Stimulated activated CD4-positive, alpha-beta T cell treated with anti-CD3 and anti-CD28 coated beads, Interleukin-15, amount 100 ng/mL, for 1 hour (primary cell): ENCODE measurements at places on chromosomes 4 and X.

GRCh38 chr4:108512615-108513505 is 107.5 kb upstream of the RPL34 start:
- peak; percentile 22 for DNase-seq

DNA sequence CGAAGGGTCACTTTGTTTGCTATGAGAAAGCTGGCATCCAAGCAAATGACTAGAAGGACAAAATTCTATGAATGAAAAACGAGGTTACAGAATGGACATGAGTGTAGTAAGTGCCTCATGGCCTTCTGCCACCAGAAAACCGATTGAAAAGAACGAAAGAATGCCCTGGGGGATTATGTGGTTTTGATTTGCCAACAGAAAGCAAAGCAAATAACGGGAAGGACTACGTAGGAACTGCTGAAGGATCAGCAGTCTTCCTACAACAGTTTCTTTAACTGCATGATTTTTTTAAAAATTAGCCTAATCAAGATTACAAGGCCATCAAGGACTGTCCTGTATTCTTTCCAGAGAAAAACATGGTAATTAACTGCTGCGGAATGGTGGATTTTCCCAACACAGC is 50.6 kb downstream of the NRK start:
- DNase-seq: no peak

GRCh38 chrX:149950681-149951080 is 12.4 kb upstream of the EOLA2 start:
- DNase-seq: no peak

- DNase-seq: no peak
These were observed 4.0 kb upstream of the ZFX start for GRCh38 chrX:24145303-24146186.

DNA sequence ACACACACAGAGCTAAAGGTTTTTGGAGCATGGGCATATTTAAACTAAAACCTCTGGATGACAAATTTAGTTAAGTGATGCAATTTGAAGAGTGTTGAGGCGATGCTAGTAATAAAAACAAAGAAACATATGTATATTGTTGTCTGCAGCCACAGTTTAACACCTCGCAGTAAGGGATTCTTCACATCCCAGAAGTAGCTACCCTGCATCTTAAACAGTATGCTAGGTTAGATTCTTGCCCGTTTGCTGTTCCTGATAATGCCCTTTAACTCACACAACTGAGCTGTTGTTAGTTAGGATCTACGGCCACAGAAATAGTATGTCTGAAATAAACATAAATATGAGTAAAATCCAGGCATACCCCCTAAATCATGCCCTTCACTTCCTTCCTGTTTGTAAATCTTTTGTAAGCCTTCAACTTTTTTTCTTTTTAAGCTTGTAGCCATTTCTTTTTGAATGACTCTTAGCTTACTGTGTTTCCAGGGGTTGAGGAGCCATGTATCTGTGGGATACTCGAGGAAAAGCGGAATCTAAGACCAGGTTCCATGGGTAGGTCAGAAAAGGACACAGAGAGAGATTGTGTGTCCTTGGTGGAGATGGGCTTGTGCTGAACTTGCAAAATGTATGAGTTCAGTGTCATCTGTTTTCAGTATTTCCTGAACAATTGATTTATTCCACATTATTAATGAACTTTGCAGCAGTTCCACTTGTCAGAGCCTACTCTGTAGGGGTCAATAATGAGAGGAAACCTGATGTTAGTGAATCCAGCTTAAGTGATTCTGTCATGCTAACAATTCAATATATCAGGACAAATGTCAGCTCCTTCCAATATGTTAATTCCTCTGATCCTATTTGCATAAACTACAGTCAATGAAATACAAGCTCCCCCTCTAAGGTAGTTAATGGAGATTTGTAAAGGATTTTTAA is 349.6 kb downstream of the GPAT3 start:
- DNase-seq: no peak

DNA sequence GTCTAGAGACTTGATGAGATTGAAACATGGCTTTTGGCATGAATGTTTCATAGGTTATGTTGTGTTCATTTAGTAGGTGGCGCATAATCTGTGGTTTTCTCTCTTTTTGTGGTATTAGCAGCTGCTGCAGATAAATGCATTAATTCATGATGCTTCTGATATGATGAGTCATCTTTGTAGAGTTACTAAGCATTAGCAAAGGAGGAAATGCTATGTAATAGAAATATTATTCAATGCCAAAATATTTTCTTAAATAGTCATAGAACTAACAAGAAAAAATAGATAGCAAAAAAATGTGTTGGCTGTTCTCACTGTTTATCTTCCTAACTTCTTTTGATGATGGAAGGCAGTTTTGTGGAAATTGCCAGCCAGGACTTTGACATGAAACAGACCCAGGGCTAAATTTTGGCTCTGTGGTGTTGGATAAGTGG is 3.6 kb downstream of the ZXDB start:
- DNase-seq: no peak

- no peak for DNase-seq
These were observed 14.0 kb downstream of the ARHGEF6 start for GRCh38 chrX:136766785-136767103.

GRCh38 chr4:75071317-75071716 is 138.4 kb downstream of the PARM1 start:
- DNase-seq: no peak

GRCh38 chr4:7364979-7365378 is 69.8 kb downstream of the PSAPL1 start:
- DNase-seq: no peak

DNA sequence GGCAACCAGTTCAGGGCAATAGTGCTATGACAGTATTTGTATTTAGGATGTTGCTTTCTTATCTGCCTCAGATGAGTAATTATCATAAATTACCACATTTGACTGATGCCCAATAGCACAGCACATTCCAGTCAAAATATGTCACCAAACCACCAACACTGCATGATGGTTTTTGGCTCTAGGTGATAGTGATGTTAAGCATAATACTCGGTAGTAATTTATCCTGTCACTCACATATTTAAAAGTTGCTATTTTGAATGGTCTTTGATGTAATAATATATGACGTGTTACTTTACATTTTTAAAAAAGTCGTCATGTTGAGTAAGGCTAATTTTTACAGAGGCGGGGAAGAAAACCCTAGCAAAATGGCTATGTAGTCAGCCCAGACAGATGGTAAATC is 42.5 kb downstream of the UNC5C start:
- DNase-seq: no peak

DNA sequence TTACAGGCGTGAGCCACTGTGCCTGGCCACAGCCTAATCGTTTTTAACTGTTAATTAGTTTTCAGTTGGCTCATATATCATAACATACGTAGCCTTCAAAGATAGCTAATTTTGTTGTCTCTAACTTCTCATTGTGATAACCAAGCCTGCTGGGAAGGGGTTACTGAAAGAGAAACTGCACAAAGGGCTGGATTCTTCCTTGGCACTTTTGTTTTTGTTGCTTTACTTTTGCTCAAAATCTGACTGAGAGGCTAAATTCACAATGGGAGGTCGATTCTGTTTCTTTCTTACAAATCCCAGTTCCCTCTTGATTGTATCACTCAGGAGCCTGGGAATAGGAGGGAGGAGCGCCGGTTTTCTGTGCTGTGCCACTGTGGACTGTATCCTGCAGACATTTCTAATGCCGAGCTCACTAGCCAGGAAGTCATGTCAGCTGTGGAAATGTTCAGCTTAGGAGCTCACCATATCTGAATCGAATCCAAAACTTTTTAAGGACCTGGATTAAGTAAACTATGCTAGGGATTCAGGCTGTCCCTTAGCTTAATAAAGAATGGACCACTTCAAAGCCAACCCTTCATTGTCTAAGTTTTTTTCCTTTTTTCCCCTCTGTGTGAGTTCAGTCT is 120.5 kb upstream of the FAT1 start:
- DNase-seq: no peak

DNA sequence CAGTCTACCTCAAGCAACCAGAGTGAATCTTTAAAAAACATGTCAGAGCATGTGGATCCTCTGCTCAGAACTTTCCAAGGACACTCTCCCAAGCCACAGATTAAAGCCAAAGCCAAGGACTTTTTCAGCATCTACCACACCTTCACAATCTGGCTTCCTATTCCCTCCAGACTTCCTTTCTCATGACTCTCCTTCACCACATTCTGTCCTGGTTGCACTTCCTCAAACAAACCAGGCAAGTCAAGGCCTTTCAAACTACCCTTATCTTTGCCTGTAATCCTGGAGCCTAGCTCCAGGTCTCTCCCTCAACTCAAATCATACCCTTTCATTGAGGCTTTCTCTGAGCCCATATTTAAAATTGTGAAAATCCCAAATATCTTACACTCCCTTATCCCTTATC is 191.6 kb upstream of the GALNTL6 start:
- DNase-seq: no peak

DNA sequence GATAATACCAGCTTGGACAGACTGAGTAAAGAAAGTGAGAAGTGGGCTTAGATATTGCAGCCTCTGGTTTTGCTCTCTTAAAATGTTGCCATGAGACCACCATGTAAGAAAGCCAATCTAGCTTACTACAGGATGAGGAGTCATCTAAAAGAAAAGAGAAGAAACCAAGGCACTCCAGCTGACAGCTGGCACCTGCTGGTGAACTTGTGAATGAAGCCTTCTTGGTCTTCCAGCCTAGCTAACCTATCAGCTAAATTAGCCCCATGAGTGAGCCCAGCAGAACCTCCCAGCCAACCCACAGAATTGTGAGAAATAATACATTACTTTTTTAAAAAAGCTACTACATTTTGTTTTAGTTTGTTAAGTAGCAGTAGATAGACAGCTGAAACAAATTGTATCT is 154.5 kb upstream of the QRFPR start:
- DNase-seq: no peak

- no peak for DNase-seq
These were observed 18.0 kb downstream of the RUFY3 start for GRCh38 chr4:70739496-70740337.

DNA sequence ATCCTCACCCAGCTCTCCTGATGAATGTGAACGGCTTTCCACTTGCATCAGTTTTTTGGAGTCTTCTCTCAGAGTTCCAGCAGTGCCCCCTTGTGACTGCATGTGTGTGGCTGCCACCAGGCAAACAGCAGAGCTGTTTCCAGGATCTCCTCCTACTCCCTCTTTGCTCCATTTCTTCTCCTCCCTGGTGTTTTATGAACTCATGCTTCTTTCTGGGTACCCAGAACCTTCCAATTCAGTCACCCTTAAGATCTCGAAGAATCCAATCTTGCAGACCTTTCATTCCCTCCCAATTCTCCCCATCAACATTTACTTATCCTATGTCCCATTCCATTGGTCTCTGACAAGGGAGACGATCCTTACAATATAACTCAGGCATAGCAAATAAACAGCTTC is 6.8 kb upstream of the TCEANC start:
- DNase-seq: no peak

GRCh38 chrX:143027275-143027674 is 1.5 kb downstream of the SPANXN4 start:
- no peak for DNase-seq

DNA sequence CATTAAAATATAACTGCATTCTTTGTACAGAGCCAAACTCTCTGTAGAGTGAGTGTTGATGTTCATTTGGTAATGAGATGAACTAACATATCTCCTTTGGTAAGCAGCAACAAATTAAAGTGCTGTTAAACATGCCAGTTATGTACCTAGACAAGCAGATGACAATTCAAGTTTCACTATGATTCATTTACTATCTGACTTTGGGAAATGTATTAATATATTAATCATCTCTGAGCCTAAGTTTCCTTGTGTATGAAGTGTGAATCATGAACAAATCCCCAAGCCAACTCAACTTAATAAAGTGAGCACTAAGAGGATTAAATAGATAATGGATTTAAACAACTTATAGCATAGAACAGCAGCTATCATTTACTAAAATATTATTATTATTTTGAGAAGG is 1044.2 kb downstream of the GLUD2 start:
- no peak for DNase-seq

DNA sequence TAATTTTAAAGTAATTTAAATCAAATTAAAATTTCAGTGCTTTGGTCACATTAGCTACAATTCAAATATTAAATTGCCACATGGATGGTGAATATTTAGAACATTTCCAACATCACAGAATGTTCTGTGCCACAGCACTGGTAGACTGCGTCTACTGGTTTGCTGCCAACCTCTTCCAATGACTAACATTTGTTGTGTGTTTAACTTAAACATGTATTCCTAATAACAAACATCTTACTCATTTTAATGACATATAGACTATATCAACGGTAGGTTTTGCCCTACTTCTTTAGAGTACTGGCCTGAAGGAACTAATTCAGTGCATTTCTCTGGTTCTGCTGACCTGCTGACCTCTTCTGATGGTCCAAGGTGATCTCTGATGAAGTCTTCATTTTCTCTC is 157.6 kb downstream of the DCK start:
- no peak for DNase-seq

- no peak for DNase-seq
These were observed at the start of gene KLHL4 for GRCh38 chrX:87517571-87518141. KLHL4 (plus strand) TSS chrX:87517802; CDS start chrX:87517894, 92 bp downstream.

DNA sequence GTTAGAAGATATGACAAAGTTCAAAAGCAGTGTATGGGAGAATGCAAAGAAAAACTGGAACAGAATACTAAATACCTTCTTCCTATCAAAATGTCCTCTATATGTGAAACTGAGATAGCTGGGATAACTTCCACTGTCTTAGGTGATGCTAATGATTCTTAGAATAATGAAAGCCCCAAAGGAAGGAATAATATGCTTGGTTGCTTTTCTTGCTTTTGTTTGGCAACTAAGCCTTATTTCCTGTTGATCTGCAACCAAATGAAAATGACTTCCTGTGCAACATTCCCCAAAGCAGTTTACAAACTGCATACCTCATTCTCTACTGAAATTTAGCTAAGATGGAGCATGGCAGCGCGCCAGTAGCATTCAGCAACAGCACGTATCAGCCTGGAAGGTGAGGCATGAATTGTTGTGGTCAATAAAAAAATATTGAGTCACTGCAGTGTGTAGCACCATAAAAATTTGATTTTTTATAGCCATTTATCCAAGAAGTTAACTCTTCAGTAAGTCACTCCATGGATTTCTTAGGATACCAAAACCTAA is 18.7 kb downstream of the NDNF start:
- DNase-seq: no peak

DNA sequence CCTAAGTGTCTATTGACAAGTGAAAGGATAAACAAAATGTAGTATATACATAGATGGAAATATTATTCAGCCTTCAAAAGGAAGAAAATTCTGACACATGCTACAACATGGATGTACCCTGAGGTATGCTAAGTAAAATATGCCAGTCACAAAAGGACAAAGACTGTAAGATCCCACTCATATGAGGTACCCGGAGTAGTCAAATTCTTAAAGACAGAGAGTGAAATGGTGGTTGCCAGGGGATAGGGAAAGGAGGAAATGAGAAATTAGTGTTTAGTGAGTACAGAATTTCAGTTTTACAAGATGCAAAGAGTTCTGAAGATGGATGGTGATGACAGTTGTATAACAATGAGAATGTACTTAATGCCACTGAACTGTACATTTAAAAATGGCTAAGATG is 102.3 kb upstream of the NAP1L5 start:
- DNase-seq: no peak
